ENCODE measurements at places on chromosomes 5 and 9.
A peak's percentile ranks its signal among the peaks of the same experiment; 100 is the strongest.

DNA sequence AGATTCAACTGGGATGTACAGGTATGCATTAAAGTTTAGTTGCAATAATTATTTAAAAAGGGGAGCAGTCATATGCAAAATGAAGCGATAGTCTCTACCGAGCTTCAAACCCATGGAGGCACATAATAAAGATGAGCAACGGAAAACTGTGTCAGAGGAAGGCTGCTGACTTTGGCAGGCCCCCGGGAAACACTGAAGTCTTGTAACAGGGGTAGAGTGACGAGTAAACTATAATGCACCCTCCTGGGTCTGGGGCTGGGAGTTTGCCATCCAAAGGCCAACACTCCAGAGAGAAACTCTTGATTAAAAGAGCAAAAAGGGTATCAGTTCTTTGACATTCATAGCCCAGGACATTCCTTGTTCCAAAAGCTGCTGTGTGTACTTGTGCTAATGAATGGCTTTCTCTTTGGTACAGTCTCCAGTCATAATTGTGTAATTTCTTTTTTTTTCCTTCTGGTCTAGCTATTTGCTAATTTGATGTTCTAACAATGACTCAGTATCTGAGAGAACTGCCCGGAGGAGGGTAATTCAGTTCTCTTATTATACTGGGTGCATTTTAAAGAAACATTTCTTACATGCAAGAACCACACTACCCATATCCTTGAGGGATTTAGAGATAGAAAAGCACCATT is 59.2 kb downstream of the TNC start:
- no peak for DNase-seq

- DNase-seq, result no peak
Observed at GRCh38 chr5:37111426-37112382, 137.5 kb downstream of the CPLANE1 start.

GRCh38 chr5:32329395-32329834 is 16.7 kb upstream of the MTMR12 start:
- peak; percentile 56 for DNase-seq

DNA sequence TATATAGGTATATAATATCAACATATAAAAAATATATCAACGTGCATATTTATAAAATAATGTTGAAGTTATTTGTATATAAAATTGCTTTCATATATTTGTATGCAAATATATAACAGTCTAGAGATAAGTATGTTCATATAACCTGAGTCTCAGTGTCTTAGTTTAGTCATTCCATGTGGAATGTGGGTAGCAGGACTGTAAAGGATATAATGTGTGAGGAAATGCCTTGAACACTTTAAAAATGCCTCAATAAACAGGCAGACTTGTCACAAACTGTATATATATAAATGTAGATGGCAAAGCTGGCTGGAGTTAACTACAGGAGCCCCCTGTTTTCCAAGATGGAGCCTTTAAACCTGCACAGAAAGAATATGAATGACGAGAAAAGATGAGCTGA is 48.4 kb downstream of the CCDC125 start:
- no peak for DNase-seq

- peak; percentile 80 for DNase-seq
Observed at GRCh38 chr5:159928122-159928909, 12.0 kb downstream of the ADRA1B start.

DNA sequence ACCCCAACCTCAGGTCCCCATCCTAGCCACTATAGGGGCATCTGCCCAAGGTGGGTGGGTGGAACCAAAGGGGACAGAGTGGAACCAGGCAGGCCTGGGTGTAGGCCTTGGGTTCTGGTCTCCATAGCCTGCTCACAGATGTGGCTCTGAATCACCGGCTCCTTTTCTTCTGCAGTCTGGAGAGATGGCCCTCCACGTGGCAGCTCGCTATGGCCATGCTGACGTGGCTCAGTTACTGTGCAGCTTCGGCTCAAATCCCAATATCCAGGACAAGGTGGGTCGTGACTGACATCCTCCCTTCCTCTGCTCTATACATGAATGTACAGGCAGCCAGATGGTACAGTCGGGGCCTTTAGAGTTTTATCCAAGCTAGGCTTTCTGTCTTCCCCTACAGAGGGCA is 77.3 kb upstream of the CTSL start:
- DNase-seq, result no peak

DNA sequence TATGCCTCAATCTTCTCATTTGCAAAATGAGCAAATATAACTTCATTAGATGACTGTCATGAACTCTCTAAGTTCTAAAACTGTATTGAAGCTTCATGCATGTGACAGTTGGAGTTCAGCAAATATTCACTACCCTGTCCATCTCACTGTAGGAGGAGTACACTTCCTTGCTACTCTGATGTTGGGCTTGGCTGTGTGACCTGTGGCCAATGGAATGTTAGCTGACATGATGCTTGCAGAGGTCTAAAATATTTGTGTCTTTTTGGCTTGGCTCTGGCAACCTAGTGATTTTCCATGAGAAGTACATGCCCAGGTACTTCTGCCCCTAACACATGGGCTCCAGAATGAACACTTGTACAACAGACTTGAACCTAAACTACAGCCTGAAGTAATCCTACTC is 203.1 kb upstream of the ANKH start:
- DNase-seq, result no peak

GRCh38 chr5:10118150-10118549 is 131.5 kb downstream of the ATPSCKMT start:
- no peak for DNase-seq

DNA sequence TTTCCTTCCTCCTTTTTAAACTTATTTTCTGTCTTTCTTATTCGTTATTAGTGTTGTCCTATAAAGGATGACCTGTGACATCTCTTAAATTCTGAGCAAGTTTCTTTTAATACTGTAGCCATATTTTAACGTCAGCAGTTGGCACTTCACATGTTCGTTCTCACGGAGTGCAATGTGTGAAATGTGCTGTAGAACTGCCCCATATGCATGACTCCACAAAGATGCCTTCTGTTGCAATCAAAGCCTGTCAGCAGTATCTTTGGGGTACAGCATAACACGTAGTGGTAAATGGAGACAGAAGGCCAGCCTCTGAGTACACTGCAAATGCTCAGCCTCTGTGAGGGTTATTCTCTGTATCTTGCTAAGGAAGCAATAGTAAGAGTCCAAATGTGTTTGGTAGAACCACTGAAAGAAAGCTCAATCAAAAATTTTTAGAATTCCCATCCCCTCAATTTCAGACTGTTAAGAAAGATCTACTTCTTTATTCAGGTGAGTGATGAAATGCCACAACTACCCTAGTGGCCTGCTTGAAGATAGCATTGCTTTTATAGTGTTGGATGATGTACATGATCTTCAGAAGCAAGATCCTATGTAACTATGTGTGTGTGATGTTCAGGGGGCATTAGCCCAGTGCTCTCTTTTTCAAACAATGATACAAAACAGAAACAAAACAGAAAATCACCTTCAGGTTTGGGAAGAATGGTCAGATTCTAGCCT is 277.7 kb downstream of the TMEM167A start:
- no peak for DNase-seq

DNA sequence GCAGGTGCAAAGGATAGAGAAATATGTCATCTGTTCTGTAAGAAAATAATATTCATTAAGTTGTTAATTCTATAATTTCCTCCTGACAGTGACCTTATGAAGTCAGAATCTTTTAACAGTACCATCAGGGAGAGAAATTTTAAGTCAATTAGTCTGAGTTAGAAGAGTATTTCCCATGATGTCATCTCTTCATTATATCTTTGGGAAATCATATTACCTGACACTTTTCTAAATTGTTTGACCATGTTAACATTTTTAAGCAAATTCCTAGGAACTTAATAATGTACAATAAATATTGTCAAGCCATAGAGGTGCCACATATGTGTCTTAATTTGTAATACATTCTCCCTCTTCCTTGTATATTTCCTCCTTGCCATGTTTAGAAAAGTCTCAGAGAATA is 124.4 kb upstream of the C6 start:
- DNase-seq, result no peak

DNA sequence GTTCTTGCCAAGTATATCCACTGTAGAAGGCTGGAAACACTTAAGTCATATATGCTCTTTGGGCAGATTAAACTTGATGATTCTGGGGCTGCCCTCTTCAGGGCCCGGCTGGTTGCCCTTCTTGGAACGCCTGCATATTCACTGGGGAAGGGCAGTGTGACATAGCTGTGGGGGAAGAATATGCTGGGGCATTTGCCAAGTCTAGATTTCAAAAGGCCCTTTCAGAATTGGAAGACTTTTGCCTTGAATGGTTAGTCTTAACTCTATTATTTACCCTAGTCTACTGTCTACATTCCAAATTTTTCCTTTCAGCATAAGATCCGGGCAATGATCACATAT is 161.2 kb upstream of the PITX1 start:
- DNase-seq, result no peak

- DNase-seq, result no peak
Observed at GRCh38 chr5:94473936-94474335, 144.5 kb downstream of the KIAA0825 start.

GRCh38 chr5:61120534-61120933 is 41.7 kb downstream of the SMIM15 start:
- no peak for DNase-seq
